ENCODE measurements at places on chromosomes 7 and 10.

DNA sequence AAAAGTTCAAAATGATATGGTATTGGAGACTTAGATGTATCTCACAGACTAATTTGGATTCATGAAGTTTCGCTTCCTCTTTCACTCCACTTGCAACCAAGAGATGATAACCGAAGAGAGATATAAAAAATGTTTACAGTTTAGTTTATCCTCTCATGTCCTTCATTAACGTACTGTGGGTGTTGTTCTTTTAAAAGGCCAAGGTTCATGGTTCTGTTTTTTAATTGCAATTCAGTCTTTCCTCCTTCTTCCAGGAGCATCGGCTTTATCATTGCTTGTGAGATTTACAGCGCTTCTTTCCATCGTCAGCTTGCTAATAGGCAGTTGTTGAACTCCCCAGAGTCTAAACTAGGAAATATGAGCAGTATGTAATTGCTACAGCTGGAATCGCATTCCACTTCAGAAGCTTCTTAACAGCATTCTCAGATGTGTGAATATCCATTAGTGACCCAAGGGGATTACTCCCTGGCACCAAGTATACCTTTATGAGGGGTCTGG lies 75.9 kb upstream of the HGF start:
- no peaks in the 10 kb centered on the region for H3K27me3 ChIP-seq
- DNase-seq, result no peak
- no peak overlapping the region for H3K4me3 ChIP-seq

DNA sequence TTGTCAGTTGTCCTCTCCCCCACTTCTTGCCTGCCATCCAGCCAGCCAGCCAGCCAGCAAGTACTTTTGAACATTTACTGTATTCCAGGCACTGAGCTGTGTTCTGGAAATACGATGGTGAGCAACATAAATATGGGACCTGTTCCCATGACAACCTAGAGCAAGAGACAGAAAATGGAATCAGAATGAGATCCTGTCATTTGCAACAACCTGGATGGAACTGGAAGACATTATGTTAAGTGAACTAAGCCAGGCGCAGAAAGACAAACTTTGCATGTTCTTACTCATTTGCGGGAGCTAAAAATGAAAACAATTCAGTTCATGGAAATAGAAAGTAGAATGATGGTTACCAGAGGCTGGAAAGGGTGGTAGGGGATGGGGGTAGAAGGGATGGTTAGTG lies 140.7 kb downstream of the ICA1 start:
- H3K36me3 ChIP-seq, result no peaks in the 10 kb centered on the region
- no peak overlapping the region for H3K27ac ChIP-seq
- H3K4me1 ChIP-seq, result no peaks in the 10 kb centered on the region
- no peaks in the 10 kb centered on the region for H3K27me3 ChIP-seq
- H3K4me3 ChIP-seq, result no peak overlapping the region
- no peak for DNase-seq

- no peak overlapping the region for H3K4me3 ChIP-seq
- H3K36me3 ChIP-seq, result no peaks in the 10 kb centered on the region
- no peak overlapping the region for H3K27ac ChIP-seq
- DNase-seq, result no peak
- H3K27me3 ChIP-seq, result no peaks in the 10 kb centered on the region
- H3K4me1 ChIP-seq, result no peaks in the 10 kb centered on the region
Measured at GRCh38 chr7:12119620-12120303, 91.3 kb upstream of the TMEM106B start.

DNA sequence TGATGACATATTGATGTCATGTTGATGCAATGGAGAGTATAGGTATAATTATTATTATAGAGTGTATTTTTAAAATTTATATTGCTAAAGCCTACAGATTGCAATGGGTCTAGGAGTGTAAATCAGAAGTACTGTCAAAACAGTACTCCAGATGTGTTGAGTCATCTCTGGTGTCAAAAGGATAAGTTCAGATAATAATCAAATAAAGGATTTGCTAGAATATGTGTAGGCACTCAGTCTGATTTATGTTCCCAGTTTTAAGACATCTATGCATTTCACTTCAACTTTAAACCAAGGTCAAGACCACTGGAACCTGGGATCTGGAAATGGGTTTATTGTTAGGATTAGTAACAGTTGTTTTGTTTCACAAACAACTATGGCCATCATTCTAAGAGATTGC lies 342.3 kb upstream of the BMPER start:
- DNase-seq, result no peak
- no peaks in the 10 kb centered on the region for H3K36me3 ChIP-seq
- no peaks in the 10 kb centered on the region for H3K4me1 ChIP-seq
- H3K27ac ChIP-seq, result no peak overlapping the region
- no peak overlapping the region for H3K4me3 ChIP-seq

- no peak for DNase-seq
- H3K36me3 ChIP-seq, result no peaks in the 10 kb centered on the region
- H3K27ac ChIP-seq, result no peak overlapping the region
- H3K4me3 ChIP-seq, result no peak overlapping the region
Measured at GRCh38 chr7:47601881-47602249, 20.0 kb upstream of the TNS3 start.

GRCh38 chr10:97923057-97923456 lies 73.4 kb downstream of the GOLGA7B start:
- H3K27me3 ChIP-seq, result no peaks in the 10 kb centered on the region
- H3K27ac ChIP-seq, result no peak overlapping the region

GRCh38 chr10:60967260-60967659 lies 23.3 kb upstream of the RHOBTB1 start:
- H3K27ac ChIP-seq, result no peak overlapping the region
- no peaks in the 10 kb centered on the region for H3K4me1 ChIP-seq
- no peak for DNase-seq
- no peaks in the 10 kb centered on the region for H3K36me3 ChIP-seq
- H3K4me3 ChIP-seq, result no peak overlapping the region

- no peak overlapping the region for H3K4me3 ChIP-seq
- no peaks in the 10 kb centered on the region for H3K36me3 ChIP-seq
- DNase-seq, result no peak
Measured at GRCh38 chr10:80051993-80052392, 26.5 kb upstream of the TMEM254 start.

GRCh38 chr7:2278026-2278425 lies 36.0 kb downstream of the NUDT1 start:
- H3K4me1 ChIP-seq, result peaks cover 3% of the 10 kb centered on the region
- no peak overlapping the region for H3K27ac ChIP-seq
- no peaks in the 10 kb centered on the region for H3K36me3 ChIP-seq
- H3K27me3 ChIP-seq, result no peaks in the 10 kb centered on the region
- H3K4me3 ChIP-seq, result no peak overlapping the region
- DNase-seq, result no peak

DNA sequence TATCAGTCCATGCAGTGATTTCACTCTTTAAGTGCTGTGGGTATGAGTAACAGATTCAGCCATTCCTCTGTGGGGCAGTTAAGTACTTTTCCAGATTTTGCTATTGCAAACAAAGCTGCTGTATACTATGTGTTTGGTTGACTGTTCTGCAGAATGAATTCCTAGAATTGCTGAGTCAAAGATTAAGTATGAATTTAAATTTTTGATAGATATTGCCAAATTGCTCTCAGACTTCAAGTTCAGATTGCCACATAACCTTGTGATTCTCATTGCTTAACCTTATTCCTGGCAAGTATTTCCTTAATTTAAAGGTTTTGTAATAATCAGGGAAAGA lies 21.6 kb upstream of the SAR1A start:
- DNase-seq, result no peak
- H3K27me3 ChIP-seq, result no peaks in the 10 kb centered on the region
- no peak overlapping the region for H3K27ac ChIP-seq
- H3K4me3 ChIP-seq, result no peak overlapping the region

DNA sequence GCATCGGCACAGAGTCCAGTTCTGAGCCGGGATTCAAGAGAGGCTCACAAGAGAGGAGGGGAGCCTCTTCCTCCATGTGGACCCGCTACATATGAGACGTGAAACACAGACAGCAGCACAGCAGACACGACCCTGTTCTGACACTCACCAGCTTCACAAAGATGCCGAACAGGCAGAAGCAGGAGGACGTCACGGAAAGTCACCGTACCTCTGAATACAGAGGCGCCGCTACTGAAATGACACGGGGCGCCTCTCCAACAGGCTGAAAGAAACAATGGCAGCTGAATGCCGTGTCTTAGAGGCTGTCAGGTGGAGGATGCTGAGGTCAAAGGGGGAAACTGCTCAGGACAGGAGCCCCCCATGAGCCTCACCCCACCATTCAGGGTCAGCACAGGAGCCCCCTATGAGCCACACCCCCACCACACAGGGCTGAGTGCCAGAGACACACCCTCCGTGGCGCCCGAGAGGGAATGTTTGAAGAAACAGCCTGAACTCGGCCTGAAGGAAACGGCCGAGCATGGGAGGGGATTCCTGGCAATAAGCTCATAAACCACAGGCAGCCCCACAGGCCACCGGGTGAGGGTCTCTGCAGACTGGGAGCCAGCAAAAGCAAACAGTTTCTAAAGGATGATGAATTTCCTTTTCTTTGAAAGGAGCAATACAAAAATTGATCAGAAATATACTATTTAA lies 510.3 kb downstream of the PTPRN2 start:
- DNase-seq, result no peak
- H3K27ac ChIP-seq, result no peak overlapping the region
- H3K27me3 ChIP-seq, result no peaks in the 10 kb centered on the region
- H3K4me1 ChIP-seq, result no peaks in the 10 kb centered on the region

DNA sequence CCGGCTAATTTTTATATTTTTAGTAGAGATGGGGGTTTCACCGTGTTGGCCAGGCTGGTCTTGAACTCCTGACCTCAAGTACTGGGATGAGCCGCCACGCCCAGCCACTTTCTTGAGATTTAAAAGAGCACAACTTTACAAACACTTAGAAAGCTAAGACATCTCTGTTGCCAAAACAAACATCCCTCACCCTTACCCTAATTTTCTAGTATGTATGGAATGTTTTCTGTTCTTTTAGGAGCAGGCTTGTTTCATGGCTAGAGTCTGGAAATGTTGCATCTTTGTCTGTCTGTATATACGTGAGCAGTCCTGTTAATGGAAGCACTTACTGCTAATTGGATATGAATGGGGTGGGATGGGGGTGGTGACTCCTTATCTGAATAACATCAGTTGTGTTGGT lies 2.9 kb downstream of the OLAH start:
- no peak overlapping the region for H3K27ac ChIP-seq
- no peak for DNase-seq
- no peaks in the 10 kb centered on the region for H3K36me3 ChIP-seq
- H3K4me1 ChIP-seq, result no peaks in the 10 kb centered on the region
- H3K27me3 ChIP-seq, result no peaks in the 10 kb centered on the region

DNA sequence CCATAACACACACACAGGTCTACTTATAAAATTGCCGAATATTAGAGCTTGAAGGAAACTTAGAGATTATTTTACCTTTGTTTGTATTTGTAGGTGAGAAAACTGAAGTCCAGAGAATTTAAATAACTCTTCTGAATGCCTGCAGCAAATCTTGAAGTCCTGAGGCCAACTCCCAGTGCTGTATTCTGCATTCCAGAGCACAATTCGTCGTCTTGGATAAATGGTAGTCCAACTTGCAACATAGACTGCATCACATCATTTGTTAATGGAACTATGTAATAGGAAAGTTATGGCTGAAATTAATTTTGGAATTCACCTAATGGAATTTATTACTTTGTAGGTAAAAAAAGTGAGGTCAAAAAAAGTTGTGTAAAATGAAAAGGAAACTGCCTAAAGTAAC lies 37.3 kb upstream of the SEMA3D start:
- H3K4me1 ChIP-seq, result no peaks in the 10 kb centered on the region
- no peak for DNase-seq
- H3K27me3 ChIP-seq, result no peaks in the 10 kb centered on the region
- H3K36me3 ChIP-seq, result no peaks in the 10 kb centered on the region

Measured in H1 (cell line).